Lower leg skin (tissue), 4 donors: ENCODE measurements at places on chromosomes 11 and 22.

- no peak for DNase-seq
These were observed 24.1 kb downstream of the ADAMTS15 start for GRCh38 chr11:130472434-130472961.

DNA sequence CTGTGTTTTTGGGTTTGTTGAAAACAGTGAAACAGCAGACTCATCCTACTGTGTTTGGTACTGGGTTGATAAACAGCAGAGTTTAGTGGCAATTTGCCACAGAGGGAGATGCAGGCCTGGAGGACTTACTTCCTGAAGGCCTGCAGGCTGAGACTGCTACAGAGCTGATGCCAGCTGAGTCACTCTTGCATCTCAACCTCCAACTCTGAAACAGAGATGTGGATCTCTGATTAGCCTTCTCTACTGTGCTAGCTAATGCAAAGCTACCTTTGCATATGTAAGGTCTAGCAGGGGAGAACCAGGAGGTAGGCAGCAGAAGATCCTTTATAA is 14.3 kb downstream of the ATP5MG start:
- peak; percentile 26 for DNase-seq

- no peak for DNase-seq
These were observed 24.6 kb downstream of the ATXN10 start for GRCh38 chr22:45696227-45696626.

DNA sequence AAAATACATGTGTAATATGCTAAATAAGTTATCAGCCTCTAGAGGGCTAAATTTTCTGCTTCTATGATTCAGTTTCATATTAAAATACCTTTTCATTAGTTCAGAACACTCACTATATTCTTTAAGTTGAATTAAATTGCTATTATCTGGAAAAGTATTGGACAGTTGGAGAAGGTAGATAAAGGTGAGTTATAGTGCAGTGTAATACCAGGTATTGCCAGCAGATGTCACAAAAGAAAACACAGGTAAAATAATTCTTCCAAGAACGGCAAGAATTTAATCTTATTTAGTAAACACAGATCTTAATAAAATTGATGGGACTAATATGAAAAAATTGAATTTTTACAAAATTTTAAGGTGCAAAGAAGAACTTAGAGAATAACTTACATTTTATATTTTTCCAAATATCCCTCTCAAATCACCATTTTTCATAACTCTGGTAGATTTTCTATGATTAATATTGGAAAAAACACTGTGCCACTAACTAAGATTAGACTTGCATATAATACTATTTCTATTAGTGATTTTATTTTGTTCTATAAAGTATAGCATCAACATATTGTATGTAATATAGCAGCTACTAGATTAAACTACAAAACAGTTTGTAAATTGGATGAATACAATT is 1.7 kb upstream of the LRRC4C start:
- no peak for DNase-seq

GRCh38 chr11:44960200-44960845 is 9.6 kb upstream of the TP53I11 start:
- no peak for DNase-seq

GRCh38 chr11:6323291-6323905 is 3.1 kb upstream of the CAVIN3 start:
- DNase-seq: no peak

GRCh38 chr11:60950933-60951605 is 907 bp downstream of the SLC15A3 start:
- no peak for DNase-seq

DNA sequence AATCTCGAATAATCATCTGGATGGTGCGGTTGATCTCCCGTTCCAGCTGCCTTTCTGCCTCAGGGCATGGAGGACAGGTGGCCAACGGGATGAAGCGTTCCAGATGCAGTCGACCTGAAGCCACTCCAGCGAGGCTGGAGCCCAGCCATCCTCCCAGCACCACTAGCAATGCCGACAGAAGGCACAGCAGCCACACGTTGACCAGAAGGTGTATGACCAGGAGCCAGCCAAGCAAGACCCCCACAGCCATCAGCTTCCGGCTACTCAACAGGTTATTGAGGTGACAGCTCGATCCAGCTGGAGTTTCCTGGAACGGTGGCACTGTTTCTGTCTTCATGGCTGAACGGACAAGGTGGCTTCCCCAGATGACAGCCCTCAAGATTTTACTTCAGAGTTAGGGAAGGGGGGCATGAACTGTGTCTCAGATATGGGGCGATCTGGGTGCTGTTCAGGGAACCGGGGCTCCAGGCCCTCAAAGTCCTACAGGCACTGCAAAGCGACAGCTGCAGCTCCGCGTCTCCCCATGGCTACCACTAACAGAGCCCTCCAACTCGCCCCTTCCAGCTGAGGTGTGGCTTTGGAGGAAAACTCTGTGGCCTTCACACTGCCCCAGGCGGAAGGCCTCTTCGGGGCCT is 559 bp downstream of the SNX19 start:
- DNase-seq: no peak

GRCh38 chr11:102807921-102808320 is 10.0 kb upstream of the MMP1 start:
- DNase-seq: no peak

DNA sequence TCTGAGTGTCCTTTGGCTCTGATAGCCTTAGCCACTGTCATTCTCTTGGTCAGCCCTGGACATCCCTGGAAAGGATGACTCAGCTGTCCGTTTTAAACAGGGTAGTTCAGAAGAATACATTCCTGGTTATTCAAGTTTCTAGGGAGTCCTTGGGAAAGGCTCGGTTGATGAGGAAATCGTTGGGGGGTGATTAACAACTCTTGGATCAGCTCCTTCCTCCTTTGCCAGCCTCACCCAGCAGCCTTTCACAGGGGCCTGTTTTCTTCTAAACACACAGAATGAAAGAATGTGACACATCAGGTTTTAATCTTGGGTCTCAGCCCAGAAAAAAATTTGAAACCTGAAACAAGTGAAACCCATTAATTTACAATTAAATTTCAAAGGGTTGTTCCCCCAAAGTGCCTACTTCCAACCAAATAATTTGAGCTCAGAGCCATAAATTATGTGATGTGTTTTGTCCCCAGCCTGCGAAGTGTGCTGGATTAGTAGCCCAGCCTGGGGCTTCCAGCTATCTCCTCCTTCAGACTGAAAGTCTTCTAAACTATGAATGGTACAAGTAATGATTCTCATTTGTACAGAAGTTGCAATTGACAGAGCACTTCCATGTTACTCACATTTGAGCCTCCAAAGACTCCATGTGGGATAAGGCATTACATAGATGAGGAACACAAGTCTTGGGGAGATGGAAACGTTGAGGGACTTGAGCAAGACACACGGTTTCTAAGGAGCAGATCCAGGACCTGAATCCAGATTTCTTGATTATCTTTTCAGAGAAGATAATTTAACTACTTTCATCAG is 19.3 kb upstream of the MRGPRX2 start:
- DNase-seq: no peak

DNA sequence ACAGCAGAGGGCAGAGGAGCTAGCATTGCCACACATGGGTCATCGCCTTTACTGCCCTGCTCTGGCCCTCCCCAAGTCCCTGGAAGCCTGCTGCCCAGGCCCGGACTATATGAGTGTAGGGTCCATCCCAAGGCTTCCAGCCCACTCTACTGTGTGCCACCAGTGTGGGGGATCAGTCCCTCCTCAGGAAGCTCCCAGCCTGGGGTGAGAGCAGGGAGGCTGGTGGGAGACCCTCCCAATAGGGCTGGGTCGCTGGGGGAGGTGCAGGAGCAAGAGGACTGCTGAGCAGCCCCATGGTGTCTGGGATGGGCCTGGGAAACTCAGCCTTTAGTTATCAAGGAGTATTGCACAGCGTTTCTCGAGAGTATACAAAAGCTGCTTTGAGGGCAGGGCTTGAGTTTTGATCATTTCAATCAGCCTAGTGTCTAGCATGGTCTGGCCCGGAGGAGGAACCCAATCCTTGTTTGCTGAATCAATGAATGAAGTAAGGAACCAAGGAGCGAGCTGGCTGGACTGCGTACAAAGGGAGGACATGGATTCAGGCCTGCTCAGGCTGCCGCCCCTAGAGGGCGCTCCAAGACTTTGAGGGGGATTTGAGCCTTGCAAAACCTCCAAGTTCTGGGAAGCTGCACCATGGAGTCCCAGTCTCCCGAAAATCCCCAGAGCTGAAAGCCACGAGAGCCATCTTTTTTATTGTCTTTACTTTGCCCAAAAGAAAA is 89.0 kb upstream of the PARVA start:
- peak; percentile 90 for DNase-seq

DNA sequence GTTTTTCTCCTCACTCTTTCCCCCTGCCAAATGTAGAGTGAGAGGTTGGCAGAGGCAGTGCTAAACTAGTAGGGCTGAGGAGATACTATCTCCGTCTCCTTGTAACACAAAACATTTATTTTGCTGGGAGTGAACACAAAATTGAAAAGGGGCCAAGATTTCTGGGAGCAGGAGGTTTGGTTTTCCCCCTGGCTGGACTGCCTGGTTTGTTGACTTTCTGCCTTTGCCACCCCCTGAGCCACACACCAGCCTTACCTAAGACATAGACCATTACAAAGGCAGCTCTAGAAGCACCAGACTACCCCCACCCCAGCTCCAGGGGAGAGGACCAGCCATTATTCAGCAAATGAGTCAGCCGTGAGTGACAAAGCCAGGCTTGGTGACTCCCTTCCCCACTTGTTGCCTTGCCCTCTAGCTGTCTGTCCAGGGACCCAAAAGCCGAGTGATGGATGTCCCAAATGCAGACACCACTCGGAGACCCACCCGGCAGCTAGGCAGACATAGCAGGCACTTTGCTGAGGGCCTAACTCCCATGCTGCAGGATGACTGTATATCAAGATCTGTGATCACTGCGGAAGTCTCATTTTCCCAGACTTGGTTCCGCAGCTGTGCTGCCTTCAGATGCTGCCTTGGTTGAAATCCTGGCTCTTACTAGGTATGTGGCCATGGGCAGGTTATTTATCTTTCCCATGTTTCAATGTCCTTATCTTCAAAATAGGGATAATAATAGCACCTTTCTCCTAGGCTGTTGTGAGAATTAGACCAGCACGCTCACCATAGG is 17.7 kb upstream of the CDON start:
- DNase-seq: peak; percentile 79

- DNase-seq: no peak
These were observed 77.0 kb downstream of the RAB38 start for GRCh38 chr11:88098289-88098688.

DNA sequence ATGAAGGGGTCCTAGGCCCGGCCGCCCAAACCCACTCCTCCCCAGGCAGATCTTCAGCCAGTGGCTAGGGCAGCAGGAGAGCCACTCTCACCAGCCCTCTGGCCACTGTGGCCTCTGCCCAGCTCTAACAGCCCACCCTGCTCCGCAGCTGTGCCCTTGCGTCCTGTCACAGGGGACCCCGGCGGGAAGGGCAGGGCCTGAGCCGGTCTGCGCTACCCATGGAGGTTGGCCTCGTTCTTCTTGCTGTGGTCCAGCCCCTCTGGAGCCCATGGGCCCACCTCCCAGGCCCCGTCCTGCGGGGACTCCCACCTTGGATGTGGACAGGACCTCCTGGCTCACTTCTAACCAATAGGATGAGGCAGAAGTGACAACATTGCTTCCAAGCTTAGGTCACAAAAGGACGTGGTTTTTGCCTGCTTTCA is 38.3 kb upstream of the TH start:
- DNase-seq: peak; percentile 8

- peak; percentile 50 for DNase-seq
These were observed 104.0 kb upstream of the FGF3 start for GRCh38 chr11:69923196-69923595.

- DNase-seq: no peak
These were observed 2337.9 kb upstream of the RAG2 start for GRCh38 chr11:38935941-38936340.

- DNase-seq: no peak
These were observed 6.7 kb upstream of the TAGLN start for GRCh38 chr11:117192401-117192875.

DNA sequence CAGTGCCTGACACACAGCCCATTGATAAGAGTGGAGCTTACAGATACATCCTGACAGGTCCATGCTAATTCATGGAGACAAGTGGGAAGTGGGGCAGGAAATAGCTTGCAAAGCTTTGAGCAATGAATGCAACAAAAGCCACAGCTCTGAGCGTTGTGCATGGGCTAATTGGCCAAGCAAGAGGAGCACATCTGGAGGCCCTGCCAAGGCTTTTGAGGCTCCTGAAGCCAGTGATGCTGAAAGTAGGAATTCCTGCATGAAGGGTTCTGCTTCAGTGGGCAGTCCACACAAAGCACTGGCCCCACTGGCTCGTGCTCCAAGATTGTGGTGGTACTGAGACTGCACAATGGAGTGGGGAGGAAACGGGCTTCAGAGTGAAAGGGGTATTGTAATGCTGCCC is 103.8 kb upstream of the CSNK2A3 start:
- no peak for DNase-seq

- no peak for DNase-seq
These were observed 1.4 kb downstream of the FDX1 start for GRCh38 chr11:110431051-110431672.
